ENCODE measurements at places on chromosomes 4 and X. TPM values are rescaled to one million over a fixed set of nuclear protein-coding genes. Genes with fewer than 3 reads are reported as not detected.

Gene HDX
- not detected for total RNA-seq

Gene PCDH19
- total RNA-seq = not detected

Gene F11
- total RNA-seq = not detected

Gene ADH1A
- not detected for total RNA-seq
